ENCODE measurements at places on chromosomes 5 and 9. TPM values are rescaled to one million over a fixed set of nuclear protein-coding genes. Genes with fewer than 3 reads are reported as not detected.

The TNFSF8 gene
- 73.6 TPM for total RNA-seq

The ADGRD2 gene
- not detected for total RNA-seq

The WWC1 gene
- total RNA-seq, result 0.09 TPM

- no peak for DNase-seq
- no peak overlapping the region for H3K4me3 ChIP-seq
These were observed 35.7 kb downstream of the RXRA start for GRCh38 chr9:134361843-134362414.

- H3K4me3 ChIP-seq, result no peak overlapping the region
- DNase-seq, result no peak
- no peaks in the 10 kb centered on the region for H3K27me3 ChIP-seq
- H3K4me1 ChIP-seq, result no peaks in the 10 kb centered on the region
- no peak overlapping the region for H3K27ac ChIP-seq
These were observed 25.7 kb upstream of the C5orf47 start for GRCh38 chr5:173963182-173963838.

Data from activated T-helper 2 cell treated with anti-CD3 and anti-CD28 coated beads, Interferon-gamma antibody, Interleukin-2, Interleukin-4, amounts not matched to agents 10 μg/mL and 5 μg/mL and 100 μg/mL, durations not matched to agents 14 hours and 24 hours and 36 hours (primary cell).